NCI-H1417 treated with DMSO at 0.1 percent for 48 hours (cell line): ENCODE measurements at places on chromosomes 3 and 15.

- DNase-seq, result no peak
Observed at GRCh38 chr3:52068055-52068571, 11.7 kb upstream of the DUSP7 start.

GRCh38 chr3:170477395-170477794, 58.7 kb downstream of the CLDN11 start:
- DNase-seq, result no peak

- DNase-seq, result no peak
Observed at GRCh38 chr3:155154255-155154654, 74.1 kb downstream of the MME start.

- no peak for DNase-seq
Observed at GRCh38 chr15:70258369-70259027, 160.8 kb upstream of the TLE3 start.

DNA sequence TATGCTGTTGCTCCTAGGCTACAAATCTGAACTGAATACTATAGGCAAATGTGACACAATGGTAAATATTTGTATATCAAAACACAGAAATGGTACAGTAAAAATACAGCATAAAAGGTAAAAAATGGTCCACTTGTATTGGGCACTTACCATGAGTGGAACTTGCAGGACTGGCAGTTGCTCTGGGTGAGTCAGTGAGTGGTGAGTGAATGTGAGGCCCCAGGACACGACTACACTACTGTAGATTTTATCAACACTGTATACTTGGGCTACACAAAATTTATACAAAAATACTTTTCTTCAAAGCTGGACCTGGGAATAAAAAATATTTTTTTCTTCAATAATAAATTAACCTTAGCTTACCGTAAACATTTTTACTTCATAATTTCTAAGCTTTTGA, 41.6 kb upstream of the DUT start:
- DNase-seq, result no peak

DNA sequence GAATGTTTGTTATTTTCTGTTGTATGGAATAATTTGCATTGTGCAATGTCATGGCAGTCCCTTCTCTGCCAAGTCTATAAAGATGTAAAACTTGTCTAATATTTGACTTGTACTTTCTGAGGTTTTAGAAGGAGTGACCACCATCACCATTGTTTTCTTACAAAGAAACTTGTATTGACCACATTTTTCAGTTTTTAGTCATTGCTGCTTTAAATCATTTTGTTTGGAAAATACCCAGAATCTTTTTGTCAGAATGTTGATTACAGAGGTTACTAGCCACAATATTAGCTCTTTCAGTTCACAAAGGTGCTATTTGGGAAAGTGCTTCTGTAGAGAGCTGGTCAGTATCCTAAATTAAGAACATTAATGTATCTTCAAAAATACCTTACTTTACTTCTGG, 532.4 kb upstream of the GBE1 start:
- DNase-seq, result no peak

- DNase-seq, result no peak
Observed at GRCh38 chr3:190631295-190631694, 117.4 kb downstream of the IL1RAP start.

DNA sequence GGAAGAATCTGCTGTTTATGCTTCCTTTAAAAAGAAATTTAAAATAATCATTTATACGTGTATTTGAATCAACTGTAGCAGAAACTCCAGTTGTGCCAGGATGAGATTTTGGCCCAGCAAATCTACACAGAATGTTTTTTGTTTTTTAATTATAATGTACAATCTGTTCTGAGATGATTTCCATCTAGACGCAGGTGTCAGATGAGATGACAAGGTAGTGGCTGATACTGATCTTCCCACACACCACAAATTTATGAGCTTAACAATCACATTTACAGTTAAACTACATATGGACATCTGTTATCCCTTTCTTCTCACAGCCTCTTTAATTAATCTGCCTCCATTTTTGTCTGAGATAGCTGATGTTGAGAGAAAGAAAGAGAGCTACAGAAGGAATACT, 23.6 kb downstream of the DCLK3 start:
- no peak for DNase-seq

GRCh38 chr3:16533928-16534574, 20.6 kb upstream of the RFTN1 start:
- no peak for DNase-seq

GRCh38 chr15:83284559-83285283, at the start of gene BNC1:
Gene BNC1 (minus strand): TSS chr15:83284664. CDS start chr15:83284628, 36 bp downstream.
- DNase-seq, result no peak

DNA sequence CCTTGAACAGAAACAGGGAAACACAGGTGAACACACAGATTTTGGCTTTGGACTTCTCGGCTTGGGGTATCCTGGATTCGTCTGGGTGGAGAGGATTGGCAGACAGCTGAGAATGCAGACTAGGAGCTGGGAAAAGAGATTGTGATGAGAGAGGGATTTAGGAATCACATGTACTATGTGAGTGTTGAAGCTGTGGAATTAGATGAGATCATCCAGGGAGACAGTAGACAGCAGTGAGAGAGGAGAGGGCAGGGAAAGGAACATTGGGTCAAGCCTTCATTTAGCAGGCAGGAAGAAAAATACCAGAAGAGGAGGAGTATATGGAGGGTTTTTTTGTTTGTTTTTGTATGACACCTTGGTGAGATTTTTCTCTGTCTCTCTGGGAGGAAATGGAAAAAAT, 262.1 kb upstream of the TBL1XR1 start:
- DNase-seq, result no peak

- no peak for DNase-seq
Observed at GRCh38 chr3:25144430-25144829, 283.6 kb upstream of the RARB start.

DNA sequence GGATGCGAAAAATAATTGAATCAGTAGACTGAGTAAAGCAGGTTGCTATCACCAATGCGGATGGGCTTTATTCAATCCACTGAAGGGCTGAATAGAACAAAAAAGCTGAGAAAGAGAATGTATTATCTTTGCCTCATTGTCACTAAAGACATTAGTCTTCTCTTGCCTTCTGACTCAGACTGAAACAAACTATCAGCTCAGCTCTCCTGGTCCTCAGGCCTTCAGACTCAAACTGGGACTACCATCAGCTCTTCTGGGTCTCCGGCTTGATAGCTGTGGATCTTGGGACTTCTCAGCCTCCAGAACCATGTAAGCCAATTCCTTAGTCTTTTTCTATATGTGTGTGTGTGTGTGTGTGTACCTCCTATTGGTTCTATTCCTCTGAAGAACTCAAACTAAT, 12.6 kb downstream of the IFT57 start:
- DNase-seq, result no peak

DNA sequence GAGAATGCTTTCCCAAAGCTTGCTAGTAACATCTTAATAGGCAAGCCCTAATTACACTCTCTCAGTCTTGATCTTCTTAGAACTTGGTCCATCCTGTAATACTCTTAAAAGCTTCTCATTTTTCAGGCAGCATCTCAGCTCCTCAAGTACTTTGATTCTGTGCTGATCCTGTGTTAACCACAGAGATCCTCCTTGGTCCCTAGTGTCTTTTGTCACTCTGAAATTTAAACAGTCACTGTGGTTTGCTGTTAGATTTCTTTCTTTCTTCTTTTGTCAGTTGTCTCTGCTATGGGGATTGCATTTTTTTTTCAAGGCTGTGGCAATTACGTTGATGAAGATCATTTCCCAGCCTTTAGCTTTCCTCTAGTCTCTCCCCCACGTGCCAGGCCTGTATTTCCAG, 26.0 kb upstream of the UBE3A start:
- no peak for DNase-seq

- no peak for DNase-seq
Observed at GRCh38 chr3:114351123-114351821, 57.4 kb downstream of the TIGIT start.

DNA sequence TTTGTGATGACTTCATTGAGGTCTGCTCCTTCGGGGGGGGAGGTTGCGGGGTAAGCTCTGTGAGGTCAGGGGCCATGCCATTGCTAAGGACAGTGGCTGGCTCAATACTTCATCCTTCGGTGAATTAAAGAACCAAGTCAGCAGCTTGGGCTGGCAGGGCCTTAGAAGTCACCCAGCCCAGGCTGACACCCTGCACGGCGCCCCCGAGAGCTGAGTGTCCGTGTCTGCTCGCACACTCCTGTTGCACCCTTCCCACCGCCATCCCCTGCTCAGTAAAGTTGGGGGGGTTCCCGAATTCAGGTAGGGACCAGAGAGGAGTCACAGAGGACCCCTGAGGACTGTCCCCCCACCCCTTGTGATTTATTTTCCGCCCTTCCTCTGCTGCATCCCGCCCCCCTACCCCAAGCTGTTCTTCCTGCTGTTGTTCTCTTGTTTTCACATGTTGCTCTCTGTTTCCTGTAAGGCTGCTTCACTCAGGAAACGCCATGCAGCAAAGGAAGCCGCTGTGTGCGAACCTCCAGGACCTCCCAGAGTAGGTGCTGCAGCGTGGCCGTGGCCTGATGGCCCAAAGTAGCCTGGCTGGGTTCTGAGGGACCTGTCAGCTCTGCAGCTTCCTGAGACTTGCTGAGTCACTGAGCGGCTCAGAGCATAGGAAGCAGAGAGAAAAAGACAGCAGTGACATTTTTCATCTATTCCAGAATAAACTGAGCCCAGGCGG, 14.4 kb downstream of the EFCC1 start:
- DNase-seq, result no peak

- DNase-seq, result no peak
Observed at GRCh38 chr3:43581343-43581742, 40.5 kb downstream of the ANO10 start.

- DNase-seq, result no peak
Observed at GRCh38 chr3:126746395-126747177, 42.5 kb downstream of the CHCHD6 start.

GRCh38 chr3:189981668-189982067, 139.0 kb downstream of the P3H2 start:
- no peak for DNase-seq

DNA sequence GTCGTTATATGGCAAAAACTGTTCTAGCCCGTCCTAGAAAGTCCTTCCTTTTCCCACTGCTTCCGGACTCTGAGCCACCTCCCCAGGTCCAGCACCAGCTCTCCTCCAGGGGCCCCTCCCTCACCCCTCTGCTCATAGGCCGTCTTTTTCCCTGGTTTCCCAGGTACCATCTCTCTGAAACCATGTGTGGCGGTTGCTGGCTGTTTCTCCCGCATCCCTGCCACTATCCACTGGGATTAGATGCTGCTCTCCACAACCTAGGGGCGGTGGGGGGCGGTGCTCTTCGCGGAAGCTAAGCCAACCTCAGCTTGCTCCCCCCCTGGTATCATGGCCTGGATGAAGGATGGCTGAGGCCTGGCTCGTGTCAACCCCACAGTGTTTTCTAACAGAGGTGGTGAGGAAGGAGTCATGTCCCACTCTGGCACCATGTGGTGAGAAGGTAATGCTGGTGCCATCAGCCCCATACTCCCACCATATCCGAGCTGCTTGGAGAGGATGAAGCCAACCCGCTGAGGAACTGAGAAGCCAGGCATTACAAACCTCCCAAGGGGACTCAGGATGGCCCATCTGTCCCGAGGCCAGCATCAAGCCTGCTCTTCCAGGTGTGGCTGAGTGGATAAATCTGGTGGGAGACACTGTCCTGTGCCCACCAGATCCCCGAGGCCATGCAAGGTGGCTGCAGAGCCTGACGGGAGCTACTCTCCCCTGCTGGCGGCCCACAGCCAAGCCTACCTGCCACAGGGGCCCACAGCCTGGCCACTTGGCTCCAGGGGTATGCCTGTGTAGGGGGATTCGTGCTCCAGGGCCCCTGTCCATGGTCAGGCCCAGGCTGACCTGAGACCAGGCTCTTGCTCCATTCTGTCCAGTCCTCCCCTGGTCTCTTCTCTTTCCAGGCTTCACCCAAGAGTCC, 27.9 kb upstream of the SLC41A3 start:
- no peak for DNase-seq

GRCh38 chr3:50274371-50275104, 4.3 kb upstream of the LSMEM2 start:
- no peak for DNase-seq

DNA sequence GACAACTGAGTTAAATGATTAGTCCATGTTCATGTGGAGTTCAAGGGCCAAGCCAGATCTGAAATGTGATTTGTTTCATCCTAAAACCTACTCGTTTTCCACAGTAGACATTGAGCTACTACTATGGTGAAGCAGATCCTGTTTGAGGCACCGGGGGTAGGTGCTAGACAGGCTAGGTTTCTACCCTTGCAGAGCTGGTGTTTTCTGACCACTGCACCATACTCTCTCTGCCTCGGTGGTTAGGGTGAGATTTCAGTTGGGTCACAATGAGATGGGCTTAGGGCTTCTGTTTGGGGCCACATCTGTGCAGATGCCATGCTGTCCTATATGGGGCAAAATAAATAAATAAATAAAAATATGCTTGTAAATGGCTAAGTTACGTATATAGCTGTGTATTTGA, 99.3 kb downstream of the OXNAD1 start:
- no peak for DNase-seq

DNA sequence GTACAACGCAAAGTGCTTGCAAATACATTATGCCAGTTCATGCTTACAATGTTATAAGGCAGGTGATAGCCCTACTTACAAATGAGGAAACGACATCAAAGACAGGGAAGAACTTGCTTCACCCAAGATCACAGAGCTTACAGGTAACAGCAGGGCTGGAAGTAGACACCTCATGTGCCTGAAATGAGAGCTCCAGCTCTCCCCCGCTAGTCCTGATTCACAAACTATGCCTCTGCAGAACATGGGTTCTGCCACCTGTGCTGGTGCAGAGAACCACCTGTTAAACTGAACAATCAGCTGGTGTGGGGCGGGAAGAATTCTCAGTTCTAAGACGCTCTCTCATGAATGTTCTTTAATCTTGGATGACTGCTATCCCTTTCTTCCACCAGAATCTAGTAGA, 7.4 kb downstream of the RBSN start:
- DNase-seq, result no peak

GRCh38 chr15:92273723-92274122, 120.0 kb upstream of the ST8SIA2 start:
- no peak for DNase-seq

DNA sequence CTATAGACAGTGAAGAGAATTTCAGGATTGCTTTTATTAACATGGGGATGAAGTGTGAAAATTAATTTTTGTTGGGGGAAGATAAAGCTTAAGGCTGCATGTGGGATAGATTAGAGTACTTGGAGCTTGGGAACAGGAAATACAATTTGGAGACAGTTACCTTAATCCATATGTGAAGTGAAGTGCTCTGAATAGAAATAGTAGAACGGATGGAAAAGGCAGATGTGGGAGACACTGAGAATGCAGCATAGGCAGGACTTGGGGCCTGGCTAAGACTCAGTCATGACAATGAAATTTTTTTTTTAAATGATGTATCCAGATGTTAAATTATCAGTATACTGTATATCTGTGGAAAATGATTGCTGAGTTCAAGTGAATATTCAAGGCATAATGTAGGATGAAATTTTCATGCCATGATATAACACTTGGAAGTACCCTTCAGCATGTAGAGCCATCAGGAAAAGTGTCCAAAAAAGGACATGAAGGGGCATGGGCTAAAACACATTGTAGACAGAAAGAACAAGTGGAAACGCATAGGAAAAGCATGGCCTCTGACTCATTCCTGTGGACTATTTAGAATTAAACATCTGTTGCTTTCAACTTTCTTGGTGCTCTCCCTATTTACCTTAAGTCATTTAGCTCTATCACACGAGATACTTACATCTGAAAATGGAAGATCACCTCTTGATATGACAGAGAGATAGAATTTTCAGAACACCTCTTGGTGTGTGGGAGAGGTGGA, 134.8 kb downstream of the RBMS3 start:
- no peak for DNase-seq
